ENCODE measurements at places on chromosomes 6 and 20. TPM values are rescaled to one million over a fixed set of nuclear protein-coding genes. Genes with fewer than 3 reads are reported as not detected.

GRCh38 chr6:14727494-14728395 lies 518.1 kb upstream of the JARID2 start:
- no peaks in the 10 kb centered on the region for H3K36me3 ChIP-seq
- no peaks in the 10 kb centered on the region for H3K4me1 ChIP-seq
- no peak overlapping the region for H3K4me3 ChIP-seq
- no peak for DNase-seq
- H3K27ac ChIP-seq: no peak overlapping the region

GRCh38 chr20:6468423-6469116 lies 298.9 kb upstream of the BMP2 start:
- no peak for DNase-seq
- H3K36me3 ChIP-seq: no peaks in the 10 kb centered on the region
- no peak overlapping the region for H3K4me3 ChIP-seq

GRCh38 chr6:127069659-127070279 lies 48.7 kb upstream of the RSPO3 start:
- no peaks in the 10 kb centered on the region for H3K27me3 ChIP-seq
- H3K4me3 ChIP-seq: no peak overlapping the region
- no peaks in the 10 kb centered on the region for H3K36me3 ChIP-seq
- DNase-seq: no peak
- H3K4me1 ChIP-seq: peaks cover 4% of the 10 kb centered on the region

DNA sequence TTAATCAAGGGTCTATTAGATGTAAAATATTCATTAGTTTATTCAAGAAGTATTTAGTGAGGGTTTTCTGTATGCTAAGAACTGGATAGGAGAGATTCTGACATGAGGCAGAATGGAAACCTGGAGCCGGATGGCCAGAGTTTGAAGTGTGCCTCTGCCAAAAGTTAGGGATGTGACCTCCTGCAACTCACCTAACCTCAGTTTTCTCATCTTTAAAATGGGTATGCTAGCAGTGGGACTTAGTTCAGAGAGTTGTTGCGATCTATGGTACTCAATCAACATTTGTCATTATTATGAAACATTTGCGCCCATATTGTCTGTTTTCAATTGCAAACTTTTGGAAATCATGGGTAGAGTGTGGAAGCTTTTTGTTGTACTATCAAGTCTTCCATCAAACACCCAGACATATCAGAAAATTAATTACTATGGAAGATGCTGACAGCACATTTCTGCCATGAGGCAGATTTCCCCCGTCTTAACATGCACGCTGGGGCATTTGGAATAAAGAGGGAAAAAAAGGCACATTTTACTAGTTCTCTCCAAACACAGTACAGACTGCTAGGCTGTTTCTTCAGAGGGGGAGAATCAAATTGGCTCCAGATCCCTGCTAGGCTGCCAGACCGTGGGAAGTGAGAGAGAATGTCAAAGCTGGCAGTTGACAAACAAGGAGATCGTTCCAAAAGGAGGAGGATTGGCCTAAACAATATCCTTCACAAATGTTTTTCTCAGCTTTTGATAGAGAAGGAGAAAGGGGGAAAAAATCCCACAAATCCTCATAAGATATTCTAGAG lies 205.3 kb upstream of the TSHZ2 start:
- H3K4me1 ChIP-seq: no peaks in the 10 kb centered on the region
- DNase-seq: no peak
- no peaks in the 10 kb centered on the region for H3K27me3 ChIP-seq
- H3K4me3 ChIP-seq: no peak overlapping the region
- no peak overlapping the region for H3K27ac ChIP-seq

- H3K36me3 ChIP-seq: no peaks in the 10 kb centered on the region
- peak overlapping the region; percentile 61 for H3K4me3 ChIP-seq
- peak overlapping the region; percentile 97 for H3K27ac ChIP-seq
- H3K27me3 ChIP-seq: no peaks in the 10 kb centered on the region
- peaks cover 58% of the 10 kb centered on the region for H3K4me1 ChIP-seq
Measured at GRCh38 chr20:47361057-47361915, 4.8 kb upstream of the ZMYND8 start.

DNA sequence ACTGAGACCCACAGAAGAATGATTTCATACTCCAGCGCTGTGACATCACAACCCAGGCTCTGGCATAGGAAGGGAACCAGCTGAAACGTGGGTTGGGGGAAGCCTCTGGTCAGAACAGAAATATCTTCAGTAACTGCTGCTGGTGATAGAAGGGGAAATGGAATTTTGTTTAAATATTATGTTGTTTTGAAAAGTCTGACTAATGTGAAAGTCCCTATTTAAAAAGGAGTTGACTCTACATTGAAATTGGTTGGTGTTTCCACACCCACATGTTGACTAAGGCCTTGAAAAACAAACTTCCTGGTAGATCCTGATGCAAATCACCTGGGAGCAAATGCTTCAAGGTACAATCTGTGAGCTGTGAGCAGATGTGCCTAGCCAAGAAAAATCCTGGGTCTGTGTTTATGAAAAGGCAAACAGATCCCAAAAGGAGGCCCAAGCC lies 24.5 kb upstream of the TCP11 start:
- H3K27me3 ChIP-seq: no peaks in the 10 kb centered on the region
- H3K4me1 ChIP-seq: no peaks in the 10 kb centered on the region
- no peak overlapping the region for H3K27ac ChIP-seq
- H3K36me3 ChIP-seq: no peaks in the 10 kb centered on the region

DNA sequence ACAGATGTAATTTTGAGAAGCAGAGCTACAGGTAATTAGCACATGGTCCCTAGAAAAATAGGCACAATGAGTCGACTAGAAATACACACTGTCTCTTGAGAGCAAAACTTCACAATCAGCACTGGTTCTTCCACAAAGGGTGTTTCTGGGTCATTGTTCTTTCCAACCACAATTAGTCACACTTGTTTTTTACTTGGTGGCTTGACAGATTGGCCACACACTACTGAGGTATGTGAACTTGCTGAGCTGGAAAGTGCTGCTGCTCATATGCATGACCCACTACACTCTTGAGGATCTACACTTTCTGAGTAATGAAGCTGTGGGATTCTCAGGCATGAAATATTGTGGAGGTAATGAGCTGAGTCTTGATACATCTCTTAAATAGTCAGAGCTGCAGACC lies 347.7 kb downstream of the BCKDHB start:
- no peaks in the 10 kb centered on the region for H3K4me1 ChIP-seq
- H3K4me3 ChIP-seq: no peak overlapping the region
- no peaks in the 10 kb centered on the region for H3K27me3 ChIP-seq
- no peak overlapping the region for H3K27ac ChIP-seq
- DNase-seq: no peak
- no peaks in the 10 kb centered on the region for H3K36me3 ChIP-seq

DNA sequence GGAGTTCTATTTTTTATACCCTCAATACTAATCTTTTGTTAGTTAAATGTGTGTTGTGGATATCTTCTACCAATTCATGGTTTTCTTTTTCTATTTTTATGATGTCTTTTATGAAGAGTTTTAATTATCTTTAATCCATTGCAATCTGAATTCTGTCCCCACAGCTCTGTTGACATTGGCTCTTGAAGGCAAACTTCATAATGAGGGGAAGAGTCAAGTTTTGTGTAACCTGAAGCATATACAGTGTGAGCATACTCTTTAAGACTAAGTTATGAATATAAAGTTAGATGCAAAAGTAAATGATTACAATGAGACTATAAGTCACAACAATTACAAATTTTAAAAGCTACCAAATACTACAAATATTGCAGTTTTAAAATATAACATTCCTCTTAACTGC lies 34.2 kb downstream of the RNF217 start:
- no peaks in the 10 kb centered on the region for H3K27me3 ChIP-seq
- DNase-seq: no peak
- no peak overlapping the region for H3K27ac ChIP-seq
- H3K36me3 ChIP-seq: no peaks in the 10 kb centered on the region

- H3K4me1 ChIP-seq: no peaks in the 10 kb centered on the region
- no peak overlapping the region for H3K27ac ChIP-seq
- no peak overlapping the region for H3K4me3 ChIP-seq
- peaks cover 2% of the 10 kb centered on the region for H3K27me3 ChIP-seq
Measured at GRCh38 chr6:20266851-20267608, 54.8 kb upstream of the MBOAT1 start.

- no peak overlapping the region for H3K4me3 ChIP-seq
- no peak for DNase-seq
- no peaks in the 10 kb centered on the region for H3K4me1 ChIP-seq
- no peaks in the 10 kb centered on the region for H3K27me3 ChIP-seq
- no peaks in the 10 kb centered on the region for H3K36me3 ChIP-seq
Measured at GRCh38 chr20:2783908-2784566, 16.4 kb downstream of the CPXM1 start.

DNA sequence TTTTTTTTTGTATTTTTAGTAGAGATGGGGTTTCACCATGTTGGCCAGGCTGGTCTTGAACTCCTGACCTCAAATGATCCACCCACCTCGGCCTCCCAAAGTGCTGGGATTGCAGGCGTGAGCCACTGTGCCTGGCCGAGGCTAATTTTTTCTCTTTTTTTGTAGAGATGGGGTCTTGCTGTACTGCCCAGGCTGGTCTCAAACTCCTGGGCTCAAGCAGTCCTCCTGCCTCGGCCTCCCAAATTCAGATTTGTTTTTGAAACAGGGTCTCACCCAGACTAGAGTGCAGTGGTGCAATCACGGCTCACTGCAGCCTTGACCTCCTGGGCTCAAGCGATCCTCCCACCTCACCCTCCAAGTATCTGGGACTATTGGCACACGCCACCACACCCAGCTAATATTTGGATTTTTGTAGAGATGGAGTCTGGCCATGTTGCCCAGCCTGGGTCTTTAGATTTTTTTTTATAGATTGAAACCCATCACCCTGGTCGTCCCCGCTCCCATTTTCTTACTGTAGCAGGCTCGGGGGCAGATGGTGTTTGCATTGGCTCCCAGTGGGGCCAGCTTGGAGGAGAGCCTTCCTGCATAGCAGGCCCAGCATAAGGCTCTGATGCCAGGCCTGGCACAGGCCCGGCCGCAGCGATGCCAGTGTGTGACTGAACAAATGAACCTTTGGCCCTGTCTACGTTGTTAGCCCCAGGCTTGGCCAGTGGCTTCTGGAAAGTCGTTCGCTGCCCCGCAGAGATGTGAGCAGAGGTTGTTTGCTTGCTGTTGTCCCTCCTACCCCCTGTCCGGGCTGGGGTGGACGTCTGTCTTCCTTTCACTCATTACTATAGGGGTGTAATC lies 4.3 kb upstream of the MTG2 start:
- DNase-seq: peak; percentile 42
- no peaks in the 10 kb centered on the region for H3K36me3 ChIP-seq
- no peak overlapping the region for H3K27ac ChIP-seq
- H3K4me3 ChIP-seq: no peak overlapping the region
- no peaks in the 10 kb centered on the region for H3K27me3 ChIP-seq

DNA sequence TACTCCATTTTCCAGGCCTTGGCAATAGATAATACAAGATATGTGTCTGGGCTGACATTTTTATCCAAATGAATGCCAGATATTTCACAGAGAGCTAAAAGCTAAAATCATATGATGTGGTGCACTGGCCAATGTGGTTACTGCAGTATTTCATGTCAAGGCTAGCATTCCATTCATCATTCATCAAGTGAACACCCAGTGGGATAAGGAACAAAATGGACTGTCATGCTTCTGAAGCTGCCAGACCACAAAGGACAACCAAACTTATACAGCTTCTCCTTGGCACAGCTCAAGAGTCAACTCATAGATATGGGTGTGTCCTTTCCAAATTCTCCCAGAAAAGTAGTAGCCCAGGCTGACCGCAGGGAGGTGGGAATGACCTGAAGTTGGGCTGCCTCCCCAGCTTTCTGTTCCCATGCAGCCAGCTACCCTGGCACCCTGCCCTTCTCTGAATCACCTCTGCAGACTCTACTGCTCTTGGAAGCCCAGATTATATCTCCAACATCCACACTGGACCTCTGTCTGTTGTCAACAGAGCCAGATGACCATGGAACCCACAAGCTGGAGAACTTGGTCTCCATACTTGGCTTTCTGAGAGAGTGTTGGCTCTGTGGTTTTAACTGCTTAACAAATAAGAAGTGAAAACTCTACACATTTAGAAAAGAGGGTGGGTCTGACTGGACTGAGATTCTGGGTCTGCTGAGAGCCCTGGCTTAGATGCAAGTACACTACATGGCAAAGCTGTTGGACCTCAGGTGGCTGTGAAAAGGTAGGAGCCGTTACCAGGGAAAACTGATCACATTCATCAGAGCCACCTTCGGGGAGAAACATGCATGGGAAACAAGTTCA lies 122.8 kb downstream of the ALDH8A1 start:
- DNase-seq: peak; percentile 92
- H3K36me3 ChIP-seq: no peaks in the 10 kb centered on the region
- no peak overlapping the region for H3K4me3 ChIP-seq
- H3K27ac ChIP-seq: peak overlapping the region; percentile 61
- H3K27me3 ChIP-seq: no peaks in the 10 kb centered on the region

DNA sequence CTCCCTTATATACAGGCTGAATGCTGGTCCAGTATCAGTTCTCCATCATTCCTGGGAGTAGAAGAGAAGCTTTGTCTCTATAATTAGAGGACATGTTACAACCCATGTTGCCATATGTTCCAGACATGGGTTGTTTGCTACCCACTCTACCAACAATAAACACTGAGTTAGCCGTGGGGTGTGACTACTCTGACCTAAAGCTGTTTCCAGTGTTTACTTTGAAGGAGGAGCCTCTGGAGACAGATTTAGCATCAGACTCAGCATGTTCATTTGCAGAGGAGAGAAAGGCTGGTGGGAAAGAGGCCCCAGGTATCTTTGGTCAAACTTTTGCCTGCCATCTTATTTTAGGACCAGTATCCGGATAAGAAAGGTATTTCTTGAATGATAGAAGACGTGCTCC lies 157.9 kb upstream of the SNX9 start:
- no peak overlapping the region for H3K4me3 ChIP-seq
- no peaks in the 10 kb centered on the region for H3K36me3 ChIP-seq
- DNase-seq: no peak
- peaks cover 22% of the 10 kb centered on the region for H3K4me1 ChIP-seq
- no peak overlapping the region for H3K27ac ChIP-seq
- no peaks in the 10 kb centered on the region for H3K27me3 ChIP-seq

- no peaks in the 10 kb centered on the region for H3K36me3 ChIP-seq
Measured at GRCh38 chr20:24522452-24523330, 53.3 kb downstream of the SYNDIG1 start.

DNA sequence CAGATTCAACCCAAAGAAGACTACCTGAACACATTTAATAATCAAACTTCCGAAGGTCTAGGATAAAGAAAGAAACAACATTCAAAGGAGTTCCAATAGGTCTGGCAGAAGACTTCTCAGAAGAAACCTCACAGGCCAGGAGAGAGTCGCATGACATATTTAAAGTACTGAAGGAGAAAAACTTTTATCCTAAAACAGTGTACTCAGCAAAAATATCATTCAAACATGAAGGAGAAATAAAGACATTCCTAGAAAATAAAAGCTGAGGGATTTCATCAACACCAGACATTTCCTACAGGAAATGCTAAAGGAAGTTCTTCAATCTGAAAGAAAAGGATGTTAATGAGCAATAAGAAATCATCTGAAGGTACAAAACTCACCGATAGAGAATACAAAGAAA lies 108.6 kb downstream of the BTBD9 start:
- H3K27ac ChIP-seq: no peak overlapping the region
- no peak for DNase-seq
- H3K4me1 ChIP-seq: no peaks in the 10 kb centered on the region

- H3K27ac ChIP-seq: no peak overlapping the region
- H3K4me1 ChIP-seq: no peaks in the 10 kb centered on the region
- no peaks in the 10 kb centered on the region for H3K36me3 ChIP-seq
Measured at GRCh38 chr20:14510341-14510740, 172.9 kb upstream of the FLRT3 start.

- peak overlapping the region; percentile 89 for H3K27ac ChIP-seq
- H3K4me1 ChIP-seq: peaks cover 85% of the 10 kb centered on the region
- no peak overlapping the region for H3K4me3 ChIP-seq
- no peak for DNase-seq
Measured at GRCh38 chr6:125194941-125195340, 41.4 kb downstream of the TPD52L1 start.

The POU3F2 gene
- total RNA-seq: not detected

The HRH3 gene
- total RNA-seq: not detected
